GM12878 (cell line): ENCODE measurements at places on chromosomes 11 and 22. TPM values are rescaled to one million over a fixed set of nuclear protein-coding genes. Genes with fewer than 3 reads are reported as not detected.

The CHRNA10 gene
- 0.93 and 1.5 TPM in 2 replicates for total RNA-seq

The KDM4D gene
- total RNA-seq: 1.4 and 1.5 TPM in 2 replicates

DNA sequence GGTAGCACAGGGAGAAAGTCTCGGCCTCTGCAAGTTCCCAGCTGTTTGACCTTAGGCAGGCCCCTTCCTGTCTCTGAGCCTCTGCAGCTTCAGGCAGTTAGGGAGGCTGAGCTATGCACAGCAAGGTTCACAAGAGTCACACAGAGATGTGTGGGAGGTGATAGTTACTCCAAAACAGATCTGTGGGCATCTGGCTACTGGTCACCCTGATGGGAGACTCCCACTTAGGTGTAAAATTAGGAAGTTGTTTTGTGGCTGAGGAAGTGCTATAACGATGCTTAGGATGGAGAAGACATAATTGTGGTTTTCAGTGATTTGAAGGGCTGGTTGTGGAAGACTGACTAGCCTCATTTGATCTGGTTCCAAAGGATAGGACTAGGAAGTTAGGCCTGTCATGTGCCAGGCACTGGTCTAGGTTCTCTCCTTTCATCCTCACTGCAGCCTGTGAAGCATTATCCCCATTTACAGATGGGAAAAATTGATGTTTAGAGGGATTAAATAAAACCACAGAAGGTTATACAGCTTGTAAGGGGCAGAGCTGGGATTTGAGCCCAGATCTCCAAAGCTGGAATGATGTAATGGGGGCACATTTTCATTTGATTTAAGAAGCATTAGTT is 13.5 kb downstream of the ACO2 start:
- peak overlapping the region; percentile 23 for H3K27ac ChIP-seq
- no peaks in the 10 kb centered on the region for H3K36me3 ChIP-seq
- no peak overlapping the region for H3K4me3 ChIP-seq

- no peak for DNase-seq
- H3K27ac ChIP-seq: no peak overlapping the region
- no peak overlapping the region for H3K4me3 ChIP-seq
- 0 out of 2 replicates have a peak, but pooled peaks cover 2% of the 10 kb centered on the region for H3K36me3 ChIP-seq
Observed at GRCh38 chr22:25658633-25659032, 83.4 kb upstream of the MYO18B start.
